ENCODE measurements at places on chromosomes 6 and 20.

- no peak for DNase-seq
These were observed 48.1 kb downstream of the KCNS1 start for GRCh38 chr20:45052698-45053429.

- peak; percentile 15 for DNase-seq
These were observed 111.7 kb downstream of the TNFRSF21 start for GRCh38 chr6:47197682-47198640.

DNA sequence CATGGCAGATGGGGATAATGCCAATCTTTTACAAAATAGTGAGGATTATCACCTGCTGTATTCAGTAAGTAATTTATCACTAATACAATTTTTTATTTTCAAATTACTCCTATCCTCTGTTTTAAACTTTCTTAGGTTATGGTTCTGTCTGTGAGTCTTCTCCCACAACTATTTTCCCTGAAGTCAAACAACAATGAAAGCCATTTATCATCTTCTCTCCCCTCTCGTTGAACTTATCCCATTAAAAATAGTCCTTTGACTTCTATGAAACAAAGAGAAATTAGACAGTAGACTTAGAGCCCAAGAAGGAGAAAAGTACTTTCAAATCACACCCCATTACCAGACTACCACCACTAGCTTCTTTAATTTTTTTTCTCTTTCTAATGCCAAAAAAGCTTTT, 147.7 kb downstream of the SIM1 start:
- DNase-seq: no peak

- no peak for DNase-seq
These were observed 157.2 kb upstream of the COL21A1 start for GRCh38 chr6:56404599-56404998.

- DNase-seq: no peak
These were observed 6.2 kb downstream of the TRIM26 start for GRCh38 chr6:30206799-30207618.

GRCh38 chr6:44661221-44662008, 273.9 kb downstream of the CDC5L start:
- no peak for DNase-seq

- no peak for DNase-seq
These were observed 178.8 kb upstream of the SNX9 start for GRCh38 chr6:157644043-157644810.

DNA sequence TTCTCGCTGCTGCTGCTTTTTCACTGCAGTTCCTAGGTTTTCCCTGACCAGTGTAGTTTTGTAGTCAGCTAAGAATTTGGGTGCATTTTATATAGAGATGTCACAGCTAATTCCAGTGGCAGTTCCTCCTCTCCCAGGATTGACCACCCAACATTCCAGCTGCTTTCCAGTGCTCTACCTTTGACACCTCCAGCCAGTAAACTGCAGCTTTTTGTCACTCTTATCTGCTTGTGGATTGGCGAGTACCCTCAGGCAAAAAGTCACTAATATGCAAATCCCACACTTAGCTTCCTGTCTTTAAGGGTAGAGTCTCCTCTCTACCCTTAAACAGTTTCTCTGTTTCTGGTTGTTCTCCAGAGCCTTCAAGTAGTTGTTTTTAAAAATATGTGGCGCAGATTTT, 146.9 kb upstream of the KCNG1 start:
- no peak for DNase-seq

GRCh38 chr6:53828966-53829697, 34.3 kb downstream of the LRRC1 start:
- DNase-seq: no peak

GRCh38 chr6:166716910-166717617, 90.0 kb upstream of the RPS6KA2 start:
- DNase-seq: no peak

DNA sequence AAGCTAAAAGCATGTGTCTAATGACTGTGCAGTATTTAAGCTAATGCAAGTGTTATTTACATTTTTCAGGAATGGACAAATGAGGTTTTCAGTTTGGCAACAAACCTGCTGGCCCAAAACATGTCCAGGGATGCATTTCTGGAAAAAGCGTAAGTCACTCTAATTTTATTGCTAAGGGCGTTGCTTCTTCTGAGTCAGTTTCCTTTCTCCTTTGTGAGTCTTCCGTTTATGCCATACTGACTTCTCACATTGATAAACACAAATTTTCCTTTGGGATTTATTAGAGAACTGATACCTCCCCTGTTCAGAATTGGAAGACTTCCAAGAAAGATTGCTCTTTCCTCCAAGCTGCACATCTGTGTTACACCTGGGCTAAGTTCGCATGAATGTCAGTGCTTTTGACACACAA, 422.9 kb upstream of the PLCB4 start:
- DNase-seq: no peak

- no peak for DNase-seq
These were observed 125.0 kb downstream of the ZMYND8 start for GRCh38 chr20:47231382-47232039.

- DNase-seq: no peak
These were observed 950 bp downstream of the PEDS1 start for GRCh38 chr20:50152394-50153152.

DNA sequence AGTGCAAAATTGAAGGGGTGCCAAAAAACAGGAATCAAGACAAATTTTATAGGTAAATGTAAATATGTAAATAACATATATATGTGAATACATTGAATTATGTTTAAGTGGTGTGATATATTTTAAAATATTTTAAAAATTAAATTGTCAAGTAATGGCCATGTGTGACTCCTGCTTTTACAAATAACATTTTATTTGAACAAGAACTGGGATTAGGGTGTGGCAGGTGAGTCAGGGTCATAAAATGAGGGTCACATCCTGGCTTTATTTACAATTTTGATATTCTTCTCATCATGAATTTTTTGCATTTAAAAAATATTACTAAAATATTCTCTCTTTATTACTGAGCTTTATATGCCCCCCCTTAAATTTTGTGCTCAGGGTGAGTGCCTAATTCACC, 601.1 kb upstream of the MAN1A1 start:
- DNase-seq: no peak

GRCh38 chr6:53921639-53922038, 126.8 kb downstream of the LRRC1 start:
- no peak for DNase-seq

GRCh38 chr6:25477006-25477590, 174.9 kb upstream of the SCGN start:
- DNase-seq: no peak

DNA sequence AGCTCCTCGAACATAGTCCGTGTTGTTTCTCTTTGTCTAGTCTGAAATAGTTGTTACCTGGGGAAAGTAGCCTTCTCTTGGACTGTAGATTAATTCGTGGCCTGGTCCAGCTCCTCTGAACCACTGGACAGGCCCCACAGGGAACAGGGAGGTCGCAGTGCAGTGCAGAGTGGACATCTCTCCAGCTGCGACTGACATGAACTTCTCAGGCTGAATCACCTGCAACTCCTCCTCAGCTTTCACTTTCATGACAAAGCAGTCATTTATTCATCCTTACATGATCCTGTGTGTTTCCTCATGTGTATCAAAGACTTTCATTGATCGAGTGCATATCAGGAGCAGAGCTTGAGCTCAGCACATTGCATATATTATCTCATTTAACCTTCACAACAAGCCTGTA, 19.1 kb upstream of the SIRPG start:
- DNase-seq: no peak

GRCh38 chr20:46551522-46552381, 1.3 kb upstream of the OCSTAMP start:
- no peak for DNase-seq

- no peak for DNase-seq
These were observed 6.0 kb upstream of the IER3 start for GRCh38 chr6:30750379-30750668.

- DNase-seq: peak; percentile 42
These were observed 28.5 kb downstream of the TASP1 start for GRCh38 chr20:13610184-13610583.

GRCh38 chr6:6752129-6752528, 163.6 kb downstream of the LY86 start:
- no peak for DNase-seq

DNA sequence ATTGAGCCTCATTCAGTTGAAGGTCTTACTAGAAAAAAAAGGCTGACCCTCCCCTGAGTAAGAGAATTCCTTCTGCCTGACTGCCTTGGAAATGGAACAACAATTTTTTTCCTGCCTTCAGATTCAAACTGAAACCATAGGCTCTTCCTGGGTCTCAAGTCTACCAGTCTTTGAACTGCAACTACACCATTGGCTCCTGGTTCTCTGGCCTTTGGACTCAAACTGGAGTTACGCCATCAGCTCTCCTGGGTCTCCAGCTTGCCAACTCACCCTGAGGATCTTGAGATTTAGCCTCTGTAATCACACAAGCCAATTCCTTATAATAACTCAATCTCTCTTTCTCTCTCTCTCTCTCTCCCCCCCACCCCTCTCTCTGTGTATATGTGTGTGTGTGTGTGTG, 36.0 kb upstream of the SNX9 start:
- DNase-seq: no peak

GRCh38 chr6:37588735-37589108, 89.0 kb upstream of the CCDC167 start:
- no peak for DNase-seq

DNA sequence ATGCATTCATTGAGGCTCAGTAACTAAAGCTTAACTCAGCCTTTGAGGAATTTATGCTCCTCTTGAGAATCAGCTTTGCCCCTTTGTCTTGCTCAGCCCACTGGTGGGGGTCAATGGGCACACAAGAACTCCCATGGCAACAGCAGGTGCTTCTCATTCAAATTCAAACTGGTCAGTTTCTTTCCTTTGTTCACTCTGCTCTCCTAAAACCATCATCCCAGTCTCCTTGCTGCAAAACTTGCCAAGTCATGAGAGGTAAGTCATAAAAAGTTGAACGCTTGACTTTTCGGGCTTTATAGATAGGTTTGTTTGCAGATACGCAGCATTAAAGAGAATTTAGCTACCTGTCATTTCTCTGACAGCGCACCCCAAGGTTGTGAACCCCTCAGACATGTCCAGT, 146.8 kb downstream of the TFAP2A start:
- no peak for DNase-seq

DNA sequence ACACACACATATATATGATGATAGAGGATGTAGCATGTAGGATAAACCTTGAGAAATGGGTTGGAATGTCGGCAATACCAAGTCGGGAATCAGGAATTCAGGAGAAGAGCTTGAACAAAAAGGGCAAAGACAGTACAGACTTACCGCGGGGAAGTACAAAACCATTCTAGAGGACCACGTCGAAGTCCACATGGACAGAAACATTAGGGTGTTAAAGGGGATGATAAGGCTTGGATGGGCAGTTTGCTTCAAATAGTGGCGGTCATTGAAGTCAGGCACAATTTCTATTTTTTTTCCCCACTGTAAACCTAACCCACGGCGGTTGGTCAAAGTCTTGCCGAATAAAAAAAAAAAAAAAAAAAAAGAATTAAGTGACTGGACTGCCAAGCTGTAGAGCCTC, 766 bp upstream of the NUS1 start:
- no peak for DNase-seq

DNA sequence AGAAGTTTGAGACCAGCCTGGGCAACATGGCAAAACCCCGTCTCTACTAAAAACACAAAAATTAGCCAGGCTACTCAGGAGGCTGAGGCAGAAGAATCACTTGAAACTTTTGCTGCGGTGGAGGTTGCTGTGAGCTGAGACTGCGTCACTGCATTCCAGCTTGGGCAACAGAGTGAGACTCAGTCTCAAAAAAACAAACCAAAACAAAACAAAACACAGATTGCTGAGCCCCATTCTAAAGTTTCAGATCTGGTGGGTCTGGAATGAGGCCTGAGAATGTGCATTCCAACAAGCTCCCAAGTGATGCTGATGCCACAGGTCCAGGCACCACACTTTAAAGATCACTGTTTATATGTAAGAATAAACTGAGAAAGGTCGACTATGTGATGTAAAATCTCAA, 24.9 kb upstream of the TMEM14A start:
- DNase-seq: no peak

- no peak for DNase-seq
These were observed 30.7 kb upstream of the NT5E start for GRCh38 chr6:85419046-85419759.

DNA sequence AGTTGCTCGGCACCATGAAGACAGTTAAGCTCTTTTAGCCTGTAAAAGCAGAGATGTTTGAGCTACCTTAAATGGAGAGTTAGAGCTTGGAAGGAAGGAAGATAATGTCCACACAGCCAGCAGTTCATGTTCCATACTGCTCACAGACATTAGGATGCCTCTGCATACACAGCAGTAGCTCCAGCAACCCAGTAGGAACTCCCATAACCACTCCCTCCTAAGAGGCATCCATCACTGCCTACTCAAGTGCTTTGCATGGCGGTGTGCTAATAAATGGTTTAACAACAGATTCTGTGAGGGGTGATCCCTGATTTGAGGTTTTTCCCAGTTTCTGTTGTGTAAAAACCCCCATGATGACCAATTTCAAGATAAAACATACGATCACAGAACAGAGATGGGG, 286.4 kb downstream of the HACE1 start:
- no peak for DNase-seq

DNA sequence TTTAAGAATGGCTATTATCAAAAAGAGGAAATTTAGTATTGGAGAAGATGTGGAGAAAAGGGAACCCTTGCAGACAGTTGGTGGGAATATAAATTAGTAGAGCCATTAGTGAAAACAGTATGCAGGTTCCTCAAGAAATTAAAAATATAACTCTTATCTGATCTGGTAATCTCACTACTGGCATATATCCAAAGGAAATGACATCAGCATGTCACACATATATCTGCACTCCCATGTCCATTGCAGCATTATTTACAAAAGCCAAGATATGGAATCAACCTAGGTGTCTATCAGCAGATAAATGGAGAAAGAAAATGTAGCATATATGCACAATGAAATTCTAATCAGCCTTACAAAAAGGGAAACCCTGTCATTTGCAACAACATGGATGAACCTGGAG, 2.6 kb downstream of the SIRPG start:
- no peak for DNase-seq

DNA sequence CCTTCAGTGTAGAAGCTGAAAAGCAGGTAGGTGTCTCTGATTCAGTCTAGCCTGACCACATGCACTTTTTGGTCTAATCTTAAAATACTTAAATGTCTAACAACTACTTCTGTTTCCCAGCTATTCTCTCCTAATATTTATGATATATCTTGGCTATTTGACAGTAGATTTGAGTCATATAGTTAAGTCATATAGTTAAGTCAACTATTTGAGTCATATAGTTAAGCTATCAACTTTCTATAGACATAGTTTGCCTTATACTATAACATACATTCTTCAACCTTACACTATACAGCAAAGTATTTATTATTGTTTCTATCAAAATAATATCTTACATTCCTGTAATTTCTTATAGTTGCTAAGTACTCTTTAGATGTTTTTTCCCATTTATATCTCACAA, 110.9 kb downstream of the GMDS start:
- DNase-seq: no peak

DNA sequence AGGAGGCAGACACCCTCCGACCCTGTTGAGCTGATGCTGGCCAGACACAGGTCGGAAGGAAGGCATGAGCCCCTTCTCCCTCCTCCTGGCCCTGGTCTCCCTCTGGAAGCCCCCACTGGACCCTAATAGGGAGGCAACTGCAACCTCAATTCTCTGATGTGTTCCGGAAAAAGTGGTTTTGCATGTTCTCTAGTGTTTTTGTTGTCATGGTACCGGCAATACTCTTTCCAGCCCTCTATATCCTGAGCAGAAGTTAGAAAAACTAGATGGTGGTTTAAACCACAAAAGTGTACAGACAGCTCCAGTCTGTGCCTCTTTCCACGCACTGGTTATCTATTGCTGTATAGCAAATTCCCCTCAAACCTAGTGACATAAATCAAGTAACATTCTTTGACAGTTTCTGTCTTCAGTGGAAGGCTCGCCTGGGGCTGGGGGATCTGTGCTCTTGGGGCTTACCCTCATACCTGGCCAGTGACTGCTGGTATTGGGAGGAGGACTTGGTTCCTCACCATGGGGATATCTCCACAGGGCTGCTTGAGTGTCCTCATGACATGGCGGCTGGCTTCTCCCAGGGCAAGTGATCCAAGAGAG, 37.0 kb downstream of the SYTL3 start:
- no peak for DNase-seq

Data from NAMALWA (cell line).